ENCODE measurements at places on chromosomes 7 and 10. TPM values are rescaled to one million over a fixed set of nuclear protein-coding genes. Genes with fewer than 3 reads are reported as not detected.

MYL7 gene
- total RNA-seq: not detected

RABGEF1 gene
- 20.0 TPM for total RNA-seq

STEAP4 gene
- not detected for total RNA-seq

GRCh38 chr7:112093409-112093808 is 112.8 kb downstream of the DOCK4 start:
- DNase-seq: no peak

DNA sequence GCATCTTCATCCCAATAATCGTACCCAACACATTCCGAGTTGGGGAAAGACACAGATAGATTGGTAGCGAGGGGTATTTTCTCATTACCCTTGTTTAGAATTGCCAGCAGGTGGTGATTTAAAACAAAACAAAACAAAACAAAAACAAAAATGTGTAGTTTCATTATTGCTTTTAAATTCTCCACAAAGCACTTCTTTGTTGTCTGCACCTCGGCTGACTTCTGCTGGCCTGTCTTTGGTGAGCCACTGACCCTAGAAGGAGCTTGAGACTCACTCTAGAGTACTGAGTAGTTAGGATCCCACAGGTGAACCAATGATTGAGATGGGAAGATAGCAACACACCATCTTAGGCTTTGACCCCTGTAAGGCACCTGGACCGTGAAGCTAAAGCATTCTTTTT is 105.4 kb upstream of the BET1 start:
- DNase-seq: no peak

Data from A673 (cell line).